Right renal pelvis (tissue), 4 donors: ENCODE measurements at places on chromosomes 11 and 22. TPM values are rescaled to one million over a fixed set of nuclear protein-coding genes. Genes with fewer than 3 reads are reported as not detected.

OR8A1 gene
- polyA plus RNA-seq, result 0.04 TPM

DNA sequence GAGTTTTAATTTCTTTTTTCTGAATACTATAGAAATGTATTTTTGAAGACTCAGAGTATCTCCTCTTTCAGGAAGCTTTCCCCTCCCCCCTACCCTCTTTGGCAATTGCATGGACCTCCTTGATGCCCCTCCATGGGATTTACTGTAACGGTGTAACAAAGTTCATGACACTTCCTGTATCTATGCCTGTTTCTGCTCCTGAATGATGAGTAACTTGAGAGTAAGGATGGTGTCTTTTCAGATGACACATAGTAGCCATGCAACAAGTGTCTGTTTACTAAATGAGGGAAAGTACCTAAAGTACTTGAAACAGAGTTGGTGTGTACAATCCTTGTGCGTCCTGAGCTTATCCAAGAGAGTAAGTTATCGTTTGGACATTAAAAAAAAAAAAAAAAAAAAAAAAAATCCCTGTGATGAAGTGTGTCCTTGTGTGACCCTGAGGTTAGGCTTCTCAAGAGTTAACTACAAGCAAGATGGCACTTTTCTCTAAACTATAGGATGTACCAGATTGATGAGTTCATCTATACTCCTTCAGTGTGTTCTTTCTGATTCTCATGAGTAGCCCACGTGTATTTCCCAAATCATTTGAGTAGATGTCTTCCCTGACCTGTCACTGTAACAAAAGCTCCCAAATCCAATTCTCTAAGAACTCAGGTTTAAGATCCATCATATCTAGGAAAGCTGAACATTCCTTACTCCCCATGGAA lies 7.4 kb downstream of the ETS1 start:
- DNase-seq, result no peak

FREY1 gene
- polyA plus RNA-seq, result 0.55 TPM

DNA sequence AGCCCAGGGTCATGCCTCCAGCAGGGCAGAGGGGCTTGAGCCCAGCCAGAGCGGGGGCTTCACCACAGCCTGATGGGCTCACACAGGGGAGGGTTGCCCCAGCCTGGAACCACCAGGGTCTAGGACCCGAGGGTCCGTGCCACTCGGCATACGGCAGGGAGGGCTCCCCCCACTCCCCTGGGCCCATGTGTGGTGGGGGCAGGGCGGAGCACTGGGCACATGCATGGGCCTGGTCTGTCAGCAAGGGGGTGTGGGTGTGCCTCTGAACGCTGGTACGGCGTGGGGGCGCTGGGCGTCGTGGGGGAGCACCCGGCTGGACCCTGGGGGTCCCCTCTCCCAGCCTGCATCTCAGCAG lies 29.3 kb downstream of the MOB2 start:
- no peak for DNase-seq

- DNase-seq, result no peak
Measured at GRCh38 chr11:126756421-126756820, 244.1 kb downstream of the KIRREL3 start.
